AG10803 (cell line): ENCODE measurements at places on chromosomes 11 and 22.

GRCh38 chr11:69105461-69106030 is 50.2 kb upstream of the SMIM38 start:
- DNase-seq: no peak

DNA sequence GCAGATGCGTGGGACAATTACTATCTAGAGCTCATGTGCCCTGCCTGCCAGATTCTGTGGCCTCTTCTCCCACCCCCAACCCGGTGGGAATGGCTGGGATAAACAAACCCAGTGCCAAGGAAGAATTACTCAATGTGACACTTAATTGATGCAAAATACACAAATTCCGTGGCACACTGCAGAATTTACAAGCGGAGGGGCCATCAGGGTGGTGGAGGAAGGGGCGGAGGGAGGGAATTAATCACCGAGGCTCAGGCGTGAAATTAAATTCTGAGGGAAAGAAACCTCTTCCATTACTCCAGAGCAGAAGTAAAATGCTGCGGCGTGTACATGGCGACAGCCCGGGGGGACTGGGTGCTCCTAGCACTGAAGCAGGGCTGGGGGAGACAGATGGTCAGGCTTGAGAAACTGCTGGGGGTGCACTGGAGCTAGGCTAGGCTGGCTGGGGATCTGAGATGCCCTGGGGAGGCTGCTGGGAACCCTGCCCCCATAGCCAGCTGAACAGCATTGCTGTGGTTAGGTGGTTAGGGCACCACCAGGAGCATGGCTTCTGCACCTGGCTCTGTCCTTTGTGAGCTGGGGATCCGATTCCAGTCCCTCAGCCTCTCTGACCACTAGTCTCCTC is 200.6 kb downstream of the CEP164 start:
- no peak for DNase-seq

DNA sequence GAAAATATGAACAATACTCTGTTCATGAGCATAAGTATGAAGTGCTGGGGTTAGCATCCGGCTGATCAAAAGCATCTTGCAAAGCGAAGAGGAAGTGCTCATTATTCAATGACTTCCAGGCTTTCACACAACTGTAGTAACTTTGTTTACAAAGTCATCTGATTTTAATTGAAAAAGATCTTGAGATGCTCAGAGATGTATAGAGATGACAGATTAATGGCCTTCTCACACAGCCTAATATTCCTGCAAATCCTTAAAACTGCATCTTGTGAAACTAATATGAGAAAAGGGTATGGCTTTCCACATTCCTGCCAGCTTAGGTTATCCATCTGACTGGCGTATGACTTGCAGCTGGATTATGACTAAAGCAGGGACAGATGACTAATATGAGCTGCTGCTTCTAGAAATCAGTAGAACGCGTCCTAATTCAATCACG is 125.4 kb downstream of the CASP12 start:
- peak; percentile 94 for DNase-seq

- DNase-seq: peak; percentile 49
Observed at GRCh38 chr11:102733232-102733875, 8.6 kb upstream of the MMP8 start.

DNA sequence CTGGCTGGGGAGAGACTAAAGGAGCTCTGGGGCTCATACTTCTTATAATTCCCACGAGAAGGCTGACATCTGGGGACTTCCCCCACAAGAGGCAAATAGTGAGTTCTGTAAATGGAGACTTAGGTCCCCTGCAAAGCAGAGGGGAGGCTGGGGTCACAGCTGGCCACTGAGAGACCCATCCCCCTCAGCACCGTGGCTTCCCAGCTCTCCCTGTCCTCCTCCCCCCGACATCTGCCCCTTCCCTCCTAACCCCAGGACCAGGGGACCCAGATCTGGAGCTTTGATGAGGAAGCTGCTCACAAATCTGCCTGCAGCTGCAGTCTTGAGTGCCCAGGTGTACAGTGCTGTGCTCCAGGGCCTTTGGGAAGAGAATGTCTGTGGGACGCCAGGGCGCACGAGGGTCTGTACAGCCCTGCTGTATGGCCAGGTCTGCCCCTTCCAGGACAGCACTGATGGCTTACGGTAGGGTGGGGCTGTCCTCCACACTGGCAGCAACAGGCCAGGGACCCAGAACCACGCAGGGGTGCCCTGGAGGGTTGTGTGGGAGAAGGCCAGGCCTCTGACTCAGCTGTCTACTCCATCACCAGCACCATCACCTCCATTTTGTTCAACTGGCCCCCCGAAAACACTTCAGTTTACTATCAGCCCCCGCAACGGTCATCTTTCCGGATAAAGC is 1.1 kb downstream of the RGL4 start:
- no peak for DNase-seq

DNA sequence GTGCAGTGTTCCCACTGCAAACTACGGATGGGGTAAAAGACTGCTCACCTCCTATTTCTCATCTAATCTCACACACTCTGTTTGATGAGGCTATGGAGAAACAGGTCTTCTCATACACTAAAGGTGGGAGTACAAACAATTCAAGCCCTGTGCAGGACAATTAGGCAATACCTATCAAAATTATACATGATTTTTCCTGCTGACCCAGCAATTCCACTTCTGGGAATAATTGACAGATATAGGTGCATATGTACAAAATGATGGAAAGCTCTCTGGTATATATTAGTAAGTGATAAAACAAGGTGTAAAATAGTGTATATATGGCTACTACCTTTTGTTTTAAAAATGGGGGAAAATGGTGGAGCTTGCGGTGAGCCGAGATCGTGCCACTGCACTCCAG is 23.1 kb downstream of the BDNF start:
- DNase-seq: no peak

GRCh38 chr11:117229411-117229810 is 2.5 kb downstream of the PCSK7 start:
- DNase-seq: no peak

DNA sequence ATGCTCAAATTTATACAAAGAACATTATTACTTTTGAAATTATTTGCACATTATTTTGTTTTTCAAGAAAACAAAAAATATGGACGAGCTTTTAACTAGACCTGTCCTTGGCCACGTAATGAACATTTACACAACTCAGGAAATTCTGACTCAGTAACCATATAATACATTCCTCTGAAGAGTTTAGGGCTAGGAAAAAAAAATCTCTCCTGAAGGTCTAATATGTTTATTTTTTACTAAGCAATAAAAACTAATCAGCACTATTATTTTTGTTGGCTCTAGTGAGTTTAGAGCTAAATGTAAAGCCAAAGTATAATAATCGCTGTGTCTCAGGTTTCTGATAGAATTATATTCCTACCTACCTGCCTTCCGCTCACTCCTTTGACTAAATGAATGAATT is 187.5 kb downstream of the SWAP70 start:
- peak; percentile 66 for DNase-seq

GRCh38 chr11:11072067-11072466 is 214.2 kb upstream of the ZBED5 start:
- no peak for DNase-seq

- peak; percentile 93 for DNase-seq
Observed at GRCh38 chr11:130323452-130324450, 9.0 kb upstream of the ZBTB44 start.

DNA sequence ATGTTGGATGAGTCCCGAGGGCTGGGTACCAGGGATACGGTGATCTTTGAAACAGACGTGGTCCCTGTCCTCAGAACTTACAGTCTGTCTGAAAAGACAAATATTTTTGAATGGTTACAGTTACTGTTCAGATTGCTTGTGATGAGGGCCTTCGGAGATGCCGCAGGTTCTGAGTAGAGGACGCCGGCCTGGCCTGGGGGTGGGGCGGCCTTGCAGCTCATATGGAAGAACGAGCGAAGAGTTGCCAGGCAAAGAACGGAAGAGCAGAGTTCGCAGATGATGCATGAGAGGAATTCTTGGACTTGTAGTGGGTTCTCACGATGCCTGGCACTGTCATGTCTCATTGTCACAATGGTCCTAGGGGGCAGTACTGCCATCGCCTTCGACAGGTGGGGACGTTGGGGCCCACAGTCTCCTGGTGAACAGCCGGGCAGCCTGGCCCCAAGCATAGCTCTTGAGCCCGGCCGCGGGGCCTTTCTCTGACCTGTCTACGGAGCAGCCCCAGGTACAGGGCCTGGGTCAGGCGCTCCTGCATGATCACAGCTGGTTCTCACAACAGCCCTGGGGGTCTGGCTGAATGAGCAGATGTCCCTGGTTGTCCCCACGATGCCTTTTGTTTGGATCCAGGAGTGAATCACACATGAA is 60.9 kb upstream of the PARVG start:
- DNase-seq: no peak

DNA sequence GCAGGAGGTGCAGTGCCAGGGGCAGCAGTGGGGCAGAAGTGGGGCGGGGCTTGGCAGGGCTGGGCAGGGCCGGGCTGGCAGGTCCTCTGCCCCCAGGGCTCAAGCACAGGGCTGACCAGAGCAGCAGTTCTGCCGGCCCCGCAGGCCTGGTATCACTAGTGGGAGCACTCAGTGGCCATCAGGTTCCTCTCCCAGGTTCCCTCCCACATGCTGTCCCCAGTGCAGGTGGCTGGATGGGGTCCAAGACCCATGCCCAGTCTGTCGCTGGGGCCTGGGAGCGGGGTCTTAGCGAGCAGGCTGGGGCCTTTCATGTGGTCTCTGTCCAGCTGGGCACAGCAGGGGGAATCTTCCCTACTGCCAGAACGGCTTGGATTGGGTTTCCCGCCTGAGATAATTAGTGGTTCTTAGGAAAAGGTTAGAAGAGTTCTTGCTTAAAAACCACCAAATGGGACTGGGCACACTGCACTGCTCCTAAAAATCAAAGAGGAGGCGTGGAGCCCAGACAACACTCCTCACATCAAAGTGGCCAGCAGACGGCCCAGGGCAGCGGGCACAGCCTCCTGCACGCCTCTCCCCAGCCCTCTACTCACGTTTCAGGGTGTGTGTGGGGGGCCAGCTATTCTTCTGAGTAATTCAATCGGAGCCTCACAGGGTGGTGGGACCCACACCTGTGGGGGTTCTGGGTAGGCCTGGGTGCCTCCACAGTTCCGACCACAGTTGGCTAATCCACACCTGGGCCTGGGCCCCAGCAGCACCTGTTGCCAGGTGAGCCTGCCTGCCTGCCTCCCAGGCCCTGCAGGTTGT is 45.6 kb downstream of the TPCN2 start:
- DNase-seq: no peak

GRCh38 chr22:24542641-24543040 is 12.3 kb downstream of the GUCD1 start:
- DNase-seq: no peak

- DNase-seq: no peak
Observed at GRCh38 chr11:88405853-88406252, 68.3 kb upstream of the CTSC start.

DNA sequence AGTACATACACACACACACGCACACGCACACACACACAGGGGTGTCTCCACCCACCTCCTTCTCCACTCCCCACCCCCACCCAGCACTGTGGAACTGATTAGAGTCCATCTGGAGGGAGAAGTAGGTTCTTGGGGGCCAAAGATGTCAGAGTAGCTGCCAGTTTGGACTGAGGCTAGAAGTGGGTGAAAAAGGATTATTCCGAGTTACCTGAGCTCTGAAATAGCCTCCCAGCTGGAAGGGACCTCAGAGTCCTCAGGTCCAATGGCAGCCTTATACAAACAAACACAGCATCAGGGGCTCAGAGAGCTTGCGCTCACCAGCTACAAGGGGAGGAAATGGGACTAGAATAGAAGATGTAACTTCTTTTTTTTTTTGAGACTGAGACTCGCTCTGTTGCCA is 20.8 kb downstream of the IL10RA start:
- DNase-seq: no peak

- peak; percentile 21 for DNase-seq
Observed at GRCh38 chr11:23947883-23948282, 549.0 kb upstream of the LUZP2 start.

- no peak for DNase-seq
Observed at GRCh38 chr22:24023204-24023789, 12.2 kb downstream of the CABIN1 start.

DNA sequence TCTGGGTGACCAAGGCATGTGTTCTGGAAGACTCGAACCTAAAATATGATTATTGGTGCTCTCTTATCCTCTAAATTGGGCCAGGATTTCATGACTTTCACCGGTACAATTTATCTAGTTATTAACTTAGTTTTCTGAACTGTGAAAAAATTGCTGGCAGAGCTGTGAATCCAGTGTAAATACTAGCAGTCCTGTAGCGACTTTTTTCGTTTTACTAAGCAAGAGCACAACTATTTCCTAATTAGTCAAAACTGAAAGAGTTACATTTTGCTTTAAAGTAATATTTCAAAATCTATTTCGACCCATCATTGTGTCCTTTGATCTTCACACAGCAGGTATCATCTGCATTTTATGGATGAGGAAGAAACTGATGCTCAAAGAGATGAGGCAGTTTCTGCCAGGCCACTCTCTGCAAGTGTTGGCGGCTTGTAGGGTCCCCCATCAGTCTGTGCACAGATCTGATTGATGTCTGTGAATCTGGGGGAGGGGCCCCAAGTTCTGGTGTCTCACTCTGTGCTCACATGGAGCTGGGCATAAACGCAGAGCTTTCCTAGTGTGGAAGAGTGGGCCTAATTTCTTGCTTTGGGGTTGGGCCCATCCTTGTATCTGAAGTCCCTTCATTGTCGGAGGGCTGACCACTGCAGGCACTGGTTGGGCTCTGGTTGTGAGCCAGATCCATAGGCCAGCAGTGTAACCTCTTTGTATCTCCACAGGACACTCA is 1.4 kb upstream of the TRMT2A start:
- no peak for DNase-seq

- DNase-seq: peak; percentile 19
Observed at GRCh38 chr22:17120281-17120680, 879 bp downstream of the TMEM121B start.

DNA sequence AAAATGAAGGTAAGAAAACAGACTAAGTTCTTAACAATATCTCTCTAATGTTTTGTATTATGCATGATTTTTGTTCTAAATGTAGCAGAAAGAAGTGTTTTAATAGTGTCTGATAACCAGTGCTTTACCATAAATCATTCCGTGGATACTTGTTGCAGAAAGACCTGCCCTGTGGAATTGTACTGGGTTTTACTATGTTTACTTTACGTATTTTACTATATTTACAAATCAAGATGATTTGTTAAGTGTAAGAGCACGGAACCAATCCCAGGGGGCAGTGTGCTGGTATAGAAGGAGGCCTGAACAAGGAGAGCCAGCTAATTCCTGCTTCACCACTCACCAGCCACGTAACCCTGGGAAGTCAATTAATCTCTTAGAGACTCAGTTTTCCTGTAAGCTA is 1.4 kb downstream of the HTR3B start:
- peak; percentile 11 for DNase-seq

DNA sequence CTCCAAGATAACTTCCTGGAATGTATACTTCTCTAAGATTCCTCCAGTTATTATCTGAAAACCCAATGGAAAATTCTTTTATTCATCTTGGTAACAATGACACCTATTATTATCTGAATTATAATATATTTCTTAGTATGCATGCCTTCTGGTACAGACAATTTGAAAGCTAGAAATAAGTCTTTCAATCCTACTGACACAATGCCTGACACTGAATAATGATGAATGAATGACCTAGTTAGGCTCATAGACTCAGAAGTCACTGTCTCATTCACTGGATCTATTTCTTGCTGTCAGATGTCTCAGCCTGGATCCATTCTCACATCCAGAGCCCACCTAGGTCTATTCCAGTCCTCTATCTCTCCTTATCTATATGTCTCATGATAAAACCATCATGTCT is 1126.7 kb upstream of the CCDC90B start:
- no peak for DNase-seq
